Naive thymus-derived CD4-positive, alpha-beta T cell (primary cell): ENCODE measurements at places on chromosomes 5 and 9.

DNA sequence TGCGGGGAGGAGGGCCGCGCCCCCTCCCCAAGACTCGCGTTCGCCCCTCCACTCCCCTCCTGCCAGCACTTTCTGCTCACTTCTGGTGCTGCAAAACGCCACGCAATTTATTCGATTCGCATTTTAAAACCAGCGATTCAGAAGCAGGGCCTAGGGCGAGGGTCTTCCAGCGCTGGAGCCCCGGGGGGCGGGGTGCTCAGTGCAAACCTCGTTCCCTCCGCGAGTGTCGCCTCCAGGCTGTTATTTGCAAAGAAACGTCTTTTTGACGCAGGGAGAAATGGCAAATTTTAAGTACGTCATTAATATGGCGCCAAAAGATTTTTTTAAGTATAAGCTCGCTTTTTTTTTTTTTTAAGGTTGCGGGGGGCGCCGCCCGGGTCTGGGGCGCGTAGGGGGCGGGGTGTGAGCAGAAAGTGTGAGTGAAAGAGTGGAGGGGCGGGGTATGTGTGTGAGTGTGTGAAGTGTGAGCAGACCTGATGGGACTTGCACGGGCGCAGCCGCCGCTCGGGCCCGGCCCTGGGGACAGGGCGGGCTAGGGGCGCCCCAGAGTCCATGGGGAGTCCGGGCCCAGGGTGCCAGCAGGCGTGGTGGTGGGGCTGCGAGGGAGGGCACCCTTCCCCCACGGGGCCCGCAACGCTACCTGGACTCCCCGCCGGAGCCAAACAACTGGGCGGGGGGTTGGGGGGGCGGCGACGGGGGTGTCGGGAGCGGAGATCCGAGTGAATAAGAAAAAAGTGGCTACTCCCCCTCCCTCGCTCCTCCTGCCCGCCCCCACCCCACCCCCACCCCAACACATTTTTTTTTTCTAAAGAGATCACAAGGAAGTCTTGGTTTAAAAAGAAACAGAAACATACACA is at the start of gene JADE2:
TSS of gene JADE2 (plus strand) at position 845 of the 857 bp plus-strand sequence. CDS start 10,188 bp downstream, outside the sequence.
- DNase-seq: peak; percentile 89

- no peak for DNase-seq
These were observed 8.9 kb downstream of the ARAP3 start for GRCh38 chr5:141672841-141673813.

- no peak for DNase-seq
These were observed 267.7 kb downstream of the DENND1A start for GRCh38 chr9:123662057-123662776.

- DNase-seq: no peak
These were observed 301.4 kb downstream of the PDE4D start for GRCh38 chr5:59592101-59592500.

DNA sequence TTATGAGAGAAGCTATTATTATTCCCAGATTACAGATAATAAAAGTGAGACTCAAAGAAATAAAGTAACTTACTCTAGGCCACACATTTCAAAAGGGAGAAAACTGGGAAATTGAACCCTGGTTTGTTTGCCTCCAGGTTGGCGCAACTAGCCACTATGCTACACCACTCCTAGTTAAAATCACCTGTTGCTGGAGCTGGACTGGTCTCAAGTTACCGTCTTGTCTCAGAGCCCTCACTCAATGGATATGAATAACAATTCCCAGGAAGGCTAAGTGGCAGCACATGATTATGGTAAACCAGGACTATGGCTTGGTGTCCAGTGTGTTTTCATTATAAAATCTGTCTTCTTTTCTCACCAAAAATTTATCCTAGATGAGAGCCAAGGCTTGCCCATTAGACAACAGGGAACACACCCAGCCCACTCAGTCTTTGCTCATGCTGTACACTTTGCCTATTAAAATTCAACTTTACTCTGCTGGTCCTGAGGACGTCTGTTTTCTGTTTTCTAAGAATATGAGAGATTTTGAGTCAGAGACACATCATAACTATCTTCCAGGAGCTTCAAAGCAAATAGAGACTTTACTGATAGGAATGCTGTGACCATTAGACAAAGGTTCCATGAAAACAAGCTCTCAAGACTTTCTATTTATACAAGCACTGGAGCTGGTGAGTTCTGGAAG is 58.1 kb downstream of the ADRB2 start:
- DNase-seq: no peak

DNA sequence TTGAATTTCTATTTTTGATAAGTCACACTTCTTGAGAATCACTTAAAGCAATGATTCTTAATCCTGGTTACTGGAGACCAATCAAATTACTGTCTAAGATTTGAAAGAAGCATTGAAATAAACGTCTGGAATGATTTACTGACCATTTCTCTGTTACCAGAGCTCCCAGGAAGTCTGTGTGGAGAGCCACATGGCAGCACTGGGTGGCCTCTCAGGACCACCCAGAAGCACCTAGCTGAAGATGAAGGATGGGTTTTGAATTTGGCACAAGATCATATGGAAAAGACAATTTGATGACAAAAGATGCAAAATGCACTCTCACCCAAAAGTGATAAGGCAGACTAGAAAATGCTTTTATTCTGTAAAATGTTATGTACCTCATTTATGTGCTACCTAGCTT is 30.4 kb downstream of the IARS1 start:
- no peak for DNase-seq

- no peak for DNase-seq
These were observed 154.6 kb upstream of the NR3C1 start for GRCh38 chr5:143558048-143558447.

DNA sequence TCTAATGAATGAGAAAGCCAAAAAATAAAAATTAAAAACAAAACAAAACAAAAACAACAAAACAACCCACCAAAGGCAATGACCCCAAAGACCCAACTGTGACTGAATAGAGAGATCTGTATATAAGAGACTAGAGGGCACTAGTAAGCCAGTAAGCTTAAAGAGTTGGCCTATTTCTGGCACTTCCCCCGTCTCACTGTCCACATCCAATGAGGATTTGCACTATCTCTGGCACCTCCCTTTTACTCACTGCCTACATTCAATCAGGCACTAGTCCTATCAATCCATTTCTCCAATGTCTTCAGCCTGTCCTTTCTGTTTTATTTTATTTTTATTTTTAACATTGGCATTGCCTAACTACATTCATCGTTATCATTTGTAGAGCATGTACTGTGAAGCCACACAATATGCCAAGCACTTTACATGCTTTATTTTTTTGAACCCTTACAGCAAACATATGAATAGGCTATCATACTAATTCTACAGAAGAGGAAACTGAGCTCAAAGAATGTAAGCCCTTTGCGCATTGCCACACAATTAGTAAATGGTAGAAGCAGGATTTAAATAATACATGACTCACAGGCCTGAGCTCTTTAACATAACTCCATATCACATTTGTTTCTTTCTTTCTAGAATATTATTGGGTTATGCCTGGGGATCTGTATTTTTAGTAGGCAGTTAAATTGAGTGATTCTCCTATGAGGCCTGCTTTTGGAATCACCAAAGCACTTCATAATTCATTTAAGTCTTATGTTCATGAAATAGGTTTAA is 70.0 kb downstream of the C6 start:
- DNase-seq: no peak

GRCh38 chr5:23437011-23437410 is 70.4 kb upstream of the PRDM9 start:
- DNase-seq: no peak

- no peak for DNase-seq
These were observed 17.3 kb downstream of the TLN1 start for GRCh38 chr9:35714579-35715252.

- DNase-seq: no peak
These were observed 245.1 kb upstream of the MEF2C start for GRCh38 chr5:89128092-89128491.

GRCh38 chr5:143554918-143555477 is 151.5 kb upstream of the NR3C1 start:
- no peak for DNase-seq

DNA sequence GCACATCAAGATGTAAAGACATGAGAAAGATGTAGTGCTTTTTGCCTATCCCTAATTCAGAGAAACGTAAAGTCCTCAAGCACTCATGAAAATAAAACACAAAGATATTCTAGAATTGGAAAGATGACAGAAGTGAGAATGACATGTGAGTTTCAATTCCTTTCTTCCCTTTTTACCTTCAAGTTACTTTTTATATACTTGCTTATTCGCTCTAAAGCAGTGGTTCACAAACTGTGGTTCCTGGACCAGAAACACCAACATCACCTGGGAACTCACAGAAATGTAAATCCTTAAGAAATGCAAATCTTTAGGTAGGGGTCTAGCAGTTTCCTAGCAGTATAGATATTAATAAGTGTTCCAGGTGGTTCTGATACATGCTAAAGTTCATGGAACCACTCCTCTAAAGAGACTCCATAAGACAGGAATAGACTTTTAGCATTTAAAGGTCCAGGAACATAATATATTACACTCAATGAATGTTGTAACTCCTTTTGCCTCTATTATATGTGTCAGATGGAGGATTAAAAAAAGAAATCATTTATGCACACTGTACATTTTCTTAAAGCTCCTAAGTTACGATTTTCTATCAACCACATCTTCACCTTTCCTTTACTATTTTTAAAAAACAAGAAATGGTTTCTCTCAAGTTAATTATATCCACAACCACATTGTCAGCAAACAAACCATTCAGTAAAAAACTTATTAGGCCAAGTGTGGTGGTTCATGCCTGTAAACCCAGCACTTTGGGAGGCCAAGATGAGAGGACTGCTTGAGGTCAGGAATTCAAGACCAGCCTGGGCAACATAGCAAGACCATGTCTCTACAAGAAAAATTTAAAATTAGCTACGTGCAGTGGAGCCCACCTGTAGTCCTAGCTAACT is 39.9 kb downstream of the ERP44 start:
- DNase-seq: no peak

DNA sequence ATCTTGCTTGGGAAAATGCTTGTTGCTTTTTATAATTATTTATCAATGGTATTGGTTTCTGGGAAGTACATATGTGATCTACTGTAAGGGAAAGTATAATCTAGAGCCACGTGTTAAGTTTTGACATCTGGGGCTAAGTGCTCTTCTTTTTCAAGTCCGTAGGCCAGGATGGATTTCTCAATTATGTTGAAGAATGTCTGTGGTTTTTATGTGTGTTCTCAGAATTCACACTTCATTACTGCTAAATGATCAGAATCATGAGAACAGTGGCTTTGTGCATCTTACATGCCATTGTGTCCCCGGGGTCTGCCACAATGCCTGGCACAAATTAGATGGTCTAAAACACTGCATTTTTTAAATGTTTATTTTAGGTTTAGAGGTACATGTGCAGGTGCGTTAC is 14.5 kb upstream of the AUH start:
- no peak for DNase-seq

GRCh38 chr5:148817606-148818005 is 8.8 kb upstream of the ADRB2 start:
- DNase-seq: no peak

- no peak for DNase-seq
These were observed 14.2 kb downstream of the SLC12A2 start for GRCh38 chr5:128097781-128098180.

GRCh38 chr5:58370606-58371005 is 89.3 kb downstream of the PLK2 start:
- no peak for DNase-seq

GRCh38 chr5:90957906-90958305 is 399.3 kb downstream of the ADGRV1 start:
- no peak for DNase-seq

DNA sequence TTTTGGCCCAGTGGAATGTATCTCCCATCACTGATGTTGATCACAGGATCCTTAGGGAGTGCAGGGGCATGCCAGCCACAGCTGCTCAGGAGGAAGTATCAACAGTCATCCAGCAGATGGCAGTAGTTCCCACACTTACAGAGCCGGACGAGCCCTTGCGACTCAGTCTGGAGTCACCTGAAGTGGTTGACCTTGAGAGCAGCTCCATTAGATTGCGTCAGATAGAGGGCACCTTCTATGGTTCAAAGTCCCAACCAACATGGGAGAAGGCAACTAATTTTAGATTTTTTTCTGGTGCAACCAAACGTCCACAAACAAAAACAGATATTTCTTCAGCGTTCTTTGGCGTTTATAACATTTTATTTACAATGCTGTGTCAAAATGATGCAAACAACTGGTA is 124.5 kb downstream of the EGFLAM start:
- peak; percentile 18 for DNase-seq

DNA sequence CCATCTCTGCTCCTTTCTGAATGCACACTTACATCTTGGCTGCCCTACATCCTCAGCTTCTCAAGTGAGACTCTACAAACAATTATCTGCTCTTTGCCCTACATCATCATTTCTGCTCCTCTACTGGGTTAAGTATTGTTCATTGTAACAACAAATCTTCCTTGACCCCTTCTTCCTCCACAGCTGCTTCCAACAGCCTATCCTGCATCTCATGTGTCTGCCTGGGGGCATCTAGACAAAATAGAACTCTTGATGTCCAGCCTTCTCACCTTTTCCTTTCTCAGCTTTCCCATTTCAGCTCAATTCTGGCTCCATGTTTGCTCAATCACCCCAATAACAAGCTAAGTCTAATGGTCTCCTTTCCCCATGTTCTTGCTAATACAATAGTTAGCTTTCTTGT is 509.8 kb downstream of the DIRAS2 start:
- DNase-seq: no peak

- no peak for DNase-seq
These were observed 366.9 kb upstream of the GRAMD2B start for GRCh38 chr5:126056352-126056751.

- DNase-seq: no peak
These were observed 551.7 kb downstream of the RAB3C start for GRCh38 chr5:59134471-59135163.

DNA sequence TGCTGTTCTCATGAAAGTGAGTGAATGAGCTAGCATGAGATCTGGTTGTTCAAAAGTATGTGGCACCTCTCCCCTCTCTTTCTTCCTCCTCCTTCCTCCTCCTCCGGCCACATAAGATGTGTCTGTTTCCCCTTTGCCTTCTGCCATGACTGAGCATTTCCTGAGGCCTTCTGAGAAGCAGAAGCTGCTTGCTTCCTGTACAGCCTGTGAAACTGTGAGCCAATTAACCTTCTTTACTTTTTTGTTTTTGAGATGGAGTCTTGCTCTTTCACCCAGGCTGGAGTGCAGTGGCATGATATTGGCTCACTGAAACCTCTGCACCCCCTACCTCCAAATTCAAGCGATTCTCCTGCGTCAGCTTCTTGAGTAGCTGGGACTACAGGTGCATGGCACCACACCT is 6.1 kb downstream of the S100Z start:
- peak; percentile 60 for DNase-seq

DNA sequence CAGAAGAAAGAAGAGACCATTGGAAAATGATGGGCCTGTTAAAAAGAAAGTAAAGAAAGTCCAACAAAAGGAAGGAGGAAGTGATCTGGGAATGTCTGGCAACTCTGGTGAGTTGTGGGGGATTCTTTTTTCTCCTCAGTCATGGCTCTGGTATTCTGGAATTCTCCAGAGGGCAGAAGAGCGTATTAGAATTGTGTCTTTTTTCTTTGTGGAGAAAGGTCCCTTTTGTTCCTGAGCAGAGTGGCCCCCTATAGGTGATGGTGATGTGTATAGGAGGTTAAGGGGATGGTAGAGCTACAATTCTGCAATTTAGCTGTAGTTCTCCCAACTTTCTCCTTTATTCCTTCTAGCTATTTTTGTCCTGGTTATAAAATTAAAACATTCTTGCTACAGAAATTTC is 1.6 kb upstream of the DHFR start:
- DNase-seq: no peak

GRCh38 chr9:114313186-114313585 is 9.7 kb upstream of the ORM1 start:
- no peak for DNase-seq
